ENCODE measurements at places on chromosomes 1 and 21.

DNA sequence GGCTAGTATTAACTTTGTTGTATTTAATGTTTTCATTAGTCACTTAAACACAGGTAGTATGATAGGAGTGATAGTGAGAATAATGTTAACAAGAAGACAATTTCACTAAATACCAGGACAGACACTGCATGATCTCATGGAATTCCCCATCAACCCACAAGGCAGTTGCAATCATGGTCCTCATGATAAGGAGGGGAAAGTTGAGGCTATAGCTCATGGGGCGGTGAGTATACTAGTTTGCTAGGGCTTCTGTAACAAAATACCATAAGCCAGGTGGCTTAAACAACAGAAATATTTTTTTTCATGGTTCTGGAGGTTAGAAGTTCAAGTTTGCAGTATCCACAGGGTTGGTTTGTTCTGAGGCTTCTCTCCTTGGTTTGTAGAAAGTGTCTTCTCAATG is 115.8 kb downstream of the DSCAM start:
- DNase-seq: no peak

- DNase-seq: no peak
Measured at GRCh38 chr1:12203216-12204007, 26.4 kb upstream of the VPS13D start.

DNA sequence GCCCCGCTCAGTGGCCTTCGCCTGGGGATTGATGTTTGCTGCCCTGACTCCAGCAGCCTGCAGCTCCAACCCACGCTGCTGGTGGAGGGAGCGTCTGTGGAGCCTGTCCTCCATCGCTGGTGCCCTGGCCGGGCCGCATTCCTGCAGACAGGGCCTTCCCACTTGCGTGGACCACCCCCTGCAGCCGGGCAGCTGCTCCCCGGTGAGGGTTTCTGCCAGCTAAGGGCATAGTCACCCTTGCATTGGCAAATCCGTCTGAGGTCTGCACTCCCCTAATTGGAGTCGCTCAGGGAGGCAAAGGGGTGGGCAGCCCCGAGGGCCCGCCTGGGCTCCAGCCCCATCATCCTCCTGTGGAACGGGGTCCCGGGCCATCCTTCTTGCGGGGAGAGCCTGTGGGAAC is 43.5 kb downstream of the PRDM16 start:
- no peak for DNase-seq

DNA sequence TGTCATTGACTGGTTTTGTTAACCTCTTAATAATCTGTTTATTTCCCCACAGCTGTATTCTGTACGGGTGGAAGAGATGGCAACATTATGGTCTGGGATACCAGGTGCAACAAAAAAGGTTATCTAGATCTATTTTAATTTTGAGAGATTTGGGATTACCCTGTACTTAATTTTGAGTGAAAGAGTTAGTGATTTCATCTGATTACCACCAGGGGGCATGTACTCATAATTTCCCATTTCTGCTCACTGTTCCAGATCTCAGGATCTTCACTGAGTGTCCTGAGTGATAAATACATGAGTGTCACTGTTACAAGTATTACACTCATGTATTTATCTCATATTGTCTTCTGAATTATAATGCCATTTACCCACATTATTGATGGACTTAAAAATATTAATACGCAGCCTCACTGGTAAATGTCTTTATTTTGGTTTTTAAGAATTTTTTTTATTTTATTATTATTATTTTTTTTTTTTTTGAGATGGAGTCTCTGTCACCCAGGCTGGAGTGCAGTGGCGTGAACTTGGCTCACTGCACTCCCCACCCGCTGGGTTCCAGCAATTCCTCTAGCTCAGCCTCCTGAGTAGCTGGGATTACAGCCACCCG is 27.4 kb downstream of the DTL start:
- DNase-seq: no peak

DNA sequence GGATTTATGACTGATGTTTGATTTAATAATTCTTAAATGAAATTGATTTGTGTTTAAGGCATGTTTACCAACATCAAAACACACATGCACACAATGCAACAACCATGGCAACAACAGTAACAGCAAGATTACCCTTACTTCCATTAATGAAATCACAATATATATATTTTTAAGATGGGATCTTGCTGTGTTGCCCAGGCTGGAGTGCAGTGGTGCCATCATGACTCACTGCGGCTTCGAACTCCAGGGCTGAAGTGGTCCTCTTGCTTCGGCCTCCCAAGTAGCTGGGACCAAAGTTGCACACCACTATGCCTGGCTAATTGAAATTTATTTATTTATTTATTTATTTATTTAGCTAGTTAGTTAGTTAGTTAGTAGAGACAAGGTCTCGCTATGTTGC is 27.7 kb downstream of the NEK7 start:
- DNase-seq: no peak

DNA sequence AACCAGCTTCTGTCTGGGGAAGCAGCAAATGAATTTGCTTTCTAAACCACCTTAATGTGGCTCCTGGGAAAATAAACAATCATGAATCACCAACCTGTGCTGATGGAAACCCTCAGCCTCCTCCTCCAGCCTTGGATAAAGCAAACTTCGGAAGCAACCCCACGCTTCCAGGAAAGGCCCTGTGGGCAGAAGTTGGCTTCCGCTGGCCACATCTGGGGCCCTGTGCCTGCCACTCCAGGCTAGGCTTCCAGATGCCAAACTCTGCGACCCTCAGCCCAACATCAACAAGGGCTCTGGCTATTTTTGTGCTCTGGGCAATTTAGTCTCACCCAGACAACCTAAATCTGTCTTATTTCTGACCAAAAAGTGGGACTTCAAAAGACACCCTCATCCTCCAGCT is 6.2 kb upstream of the OXCT2 start:
- no peak for DNase-seq

DNA sequence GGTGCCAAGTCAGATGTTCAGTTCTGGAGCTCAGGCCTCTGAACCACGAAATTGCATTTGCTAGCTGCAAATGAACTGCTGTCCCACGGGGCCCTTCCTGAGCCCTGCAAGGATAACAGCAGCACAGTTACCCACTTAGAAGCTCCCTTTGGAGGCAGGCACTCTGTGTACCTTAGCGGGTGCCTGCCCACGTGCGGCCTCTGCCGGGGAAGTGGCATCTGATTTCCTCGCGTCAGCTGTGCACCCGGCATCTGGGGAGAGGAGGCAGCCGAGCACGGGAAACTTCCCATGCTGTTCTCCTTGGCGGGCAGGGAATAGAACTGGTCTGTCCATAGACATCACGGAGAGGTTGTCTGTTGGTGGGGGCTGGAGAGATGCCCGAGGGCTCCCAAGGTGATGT is 148.0 kb upstream of the C1orf174 start:
- no peak for DNase-seq

DNA sequence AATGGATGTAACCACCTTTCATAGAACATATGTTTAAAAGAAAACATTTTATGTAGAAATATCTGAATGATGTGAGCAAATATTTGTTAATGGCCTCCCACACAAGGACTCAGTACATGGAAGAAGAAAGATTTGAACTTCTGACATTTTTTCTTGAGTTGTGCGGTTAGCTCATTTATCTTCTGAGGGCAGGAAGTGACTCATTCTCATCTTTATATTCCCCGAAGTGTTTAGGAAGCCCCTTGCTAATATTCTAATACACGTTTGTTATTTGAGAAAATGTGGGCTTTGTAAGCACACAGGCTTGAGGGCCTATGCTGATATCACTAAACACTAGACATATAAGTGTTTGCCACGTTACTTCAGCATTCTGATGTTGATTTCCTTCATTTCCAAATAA is 392.5 kb upstream of the PTBP2 start:
- no peak for DNase-seq

GRCh38 chr1:203044546-203045250 is 18.4 kb downstream of the PPFIA4 start:
- no peak for DNase-seq

GRCh38 chr1:33906156-33906555 is 42.3 kb downstream of the HMGB4 start:
- no peak for DNase-seq

DNA sequence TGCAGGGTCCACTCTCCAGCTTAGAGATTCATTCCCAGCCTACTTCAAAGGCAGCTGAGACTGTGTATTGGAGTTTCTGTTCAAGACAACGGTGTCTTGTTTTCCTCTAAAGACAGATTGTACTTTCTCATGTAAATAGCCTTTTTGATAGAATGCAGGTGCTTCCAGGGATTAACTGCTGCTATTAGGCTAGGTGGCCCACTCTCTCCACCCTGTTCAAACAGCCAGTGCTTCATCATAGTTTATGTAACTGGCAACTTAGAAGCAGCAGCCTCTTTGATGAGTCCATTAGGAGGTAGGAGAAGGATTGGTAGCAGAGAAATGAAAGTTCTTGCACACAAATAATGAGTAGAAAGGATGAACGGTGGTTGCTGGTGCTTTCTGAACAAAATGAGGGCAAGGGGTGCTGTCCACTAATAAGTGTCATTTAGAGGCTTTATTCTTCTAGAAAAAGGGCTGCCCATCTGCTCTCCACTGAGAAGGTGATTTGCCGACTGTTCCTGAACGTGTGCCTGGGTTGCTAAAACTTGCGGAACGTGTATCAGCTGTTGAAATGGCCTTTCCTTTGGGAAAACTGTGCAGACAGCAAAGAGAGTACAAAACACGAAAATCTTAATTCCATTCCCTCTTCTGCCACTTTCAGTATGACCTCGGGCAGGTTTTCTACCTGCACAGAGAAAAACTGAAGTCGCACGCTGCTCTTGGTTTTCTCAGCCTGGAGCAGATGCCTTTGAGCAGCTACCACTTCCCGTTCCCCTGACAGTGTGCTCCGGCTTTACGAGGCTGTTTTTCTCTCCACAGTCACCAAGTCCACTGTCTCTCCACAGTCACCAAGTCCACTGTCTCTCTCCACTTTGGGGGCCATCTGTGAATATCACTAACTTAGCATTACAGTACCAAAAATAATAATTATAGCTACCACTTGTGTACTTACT is 228.9 kb downstream of the KIF26B start:
- no peak for DNase-seq

DNA sequence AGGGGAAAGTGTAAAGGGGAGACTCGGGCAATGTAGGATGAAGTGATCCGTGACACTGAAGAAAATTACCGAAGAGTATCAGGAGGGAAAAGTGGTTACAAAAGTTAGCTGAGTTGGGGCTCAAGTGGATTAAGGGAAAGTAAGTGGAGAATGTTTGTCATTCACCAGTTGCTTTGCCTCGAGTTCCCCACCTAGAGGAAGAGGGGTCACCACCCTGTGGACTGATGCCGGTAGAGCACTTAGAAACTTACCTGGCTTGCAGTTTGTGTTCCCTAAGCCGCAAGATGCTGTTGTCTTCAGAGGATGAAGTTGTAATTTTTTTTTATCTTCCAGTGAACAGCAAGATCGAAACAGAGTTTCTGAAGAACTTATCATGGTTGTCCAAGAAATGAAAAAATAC is 1.0 kb downstream of the PER3 start:
- no peak for DNase-seq

DNA sequence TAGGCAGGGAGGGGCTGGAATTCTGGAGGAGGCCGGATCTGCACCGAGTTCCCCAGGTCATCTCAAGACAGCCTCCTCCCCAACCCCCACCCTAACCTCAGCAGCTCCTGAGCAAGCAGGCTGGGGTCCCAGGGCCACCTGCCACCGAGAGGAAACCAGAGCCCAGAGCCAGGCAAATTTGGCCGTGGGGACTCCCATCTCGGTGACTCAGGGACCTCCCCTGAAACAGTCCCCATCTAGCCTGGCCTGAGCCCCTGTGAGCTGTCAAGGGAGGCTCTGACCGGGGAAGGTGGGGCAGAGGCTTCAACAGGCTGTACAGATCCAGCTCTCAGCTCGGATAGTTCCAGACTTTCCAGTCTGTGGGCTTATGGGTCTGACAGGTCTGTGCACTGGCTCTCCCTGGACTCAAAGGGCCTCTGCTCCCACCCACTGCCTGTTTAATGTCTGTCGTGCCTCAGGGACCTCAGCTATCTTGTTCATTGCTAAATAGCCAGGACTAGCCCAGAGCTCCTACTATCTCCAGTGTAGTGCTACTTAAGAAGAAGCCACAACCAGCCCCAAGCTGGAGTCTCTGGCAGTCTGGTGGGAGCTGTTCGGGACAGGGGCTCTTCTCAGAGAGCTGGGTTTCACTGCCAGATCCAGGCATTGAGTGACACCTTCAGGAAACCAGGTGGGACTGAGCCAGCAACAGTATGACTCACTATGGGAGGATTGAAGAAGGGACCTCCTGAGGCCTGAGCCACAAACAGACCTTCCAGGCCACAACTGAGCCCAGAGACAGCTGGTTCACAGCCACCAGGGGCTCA is 25.6 kb downstream of the MATN1 start:
- no peak for DNase-seq

- no peak for DNase-seq
Measured at GRCh38 chr1:103266036-103266435, 157.7 kb upstream of the COL11A1 start.

DNA sequence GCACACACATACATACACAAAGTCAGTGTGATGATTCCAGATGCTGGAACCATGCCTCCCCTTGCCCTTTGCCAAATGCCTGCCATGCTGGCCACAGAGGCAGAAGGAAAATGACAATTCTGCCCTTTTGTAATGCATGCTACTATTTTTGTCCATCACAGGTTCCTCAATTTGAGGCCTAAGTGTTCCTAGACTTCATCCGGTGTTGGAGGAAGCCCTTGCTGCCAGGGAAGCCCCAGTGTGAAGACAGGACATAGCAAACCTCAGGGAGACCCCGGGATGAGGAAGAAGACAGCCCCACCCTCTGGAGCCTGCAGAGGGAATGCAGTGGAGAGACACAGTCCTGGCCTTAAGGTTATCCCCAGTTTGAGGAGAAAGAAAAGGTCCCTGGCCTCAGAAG is 14.4 kb downstream of the PRR9 start:
- no peak for DNase-seq

DNA sequence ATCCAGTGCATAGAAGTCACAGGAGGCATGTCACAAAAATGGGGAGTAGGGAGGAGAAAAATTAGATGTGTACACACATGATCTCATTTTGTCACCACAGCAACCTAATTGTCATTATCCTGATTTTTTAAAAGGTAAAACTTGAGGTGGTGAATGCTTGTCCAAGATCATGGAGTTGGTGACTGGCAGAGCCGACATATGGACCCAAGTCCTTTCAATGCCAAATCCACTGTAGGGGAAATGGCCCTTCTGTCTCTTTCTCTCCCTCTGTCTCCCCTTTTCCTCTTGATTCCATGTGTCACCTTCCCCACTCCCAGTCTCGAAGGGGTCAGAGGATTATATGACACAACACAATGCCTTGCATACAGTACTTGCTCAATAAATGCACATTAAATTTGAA is 65.7 kb upstream of the JUN start:
- no peak for DNase-seq

DNA sequence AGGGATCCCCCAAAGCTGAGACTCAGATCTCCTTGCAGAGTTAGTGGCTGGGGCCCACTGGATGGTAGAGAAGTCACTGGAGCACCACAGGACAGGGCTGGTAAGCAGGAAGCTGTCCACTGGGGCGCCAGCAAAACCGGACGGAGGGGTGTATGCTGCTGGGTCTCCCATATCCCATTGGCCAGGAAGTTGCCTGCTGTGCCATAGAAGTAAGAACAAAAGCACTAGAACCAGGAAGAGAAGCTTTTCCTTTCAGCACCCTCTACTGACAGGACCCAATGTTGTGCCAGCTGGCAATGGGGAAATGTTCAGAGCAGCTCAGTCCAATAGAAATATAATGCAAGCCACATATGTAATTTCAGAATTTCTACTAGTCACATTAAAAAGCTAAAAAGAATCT is 146.6 kb downstream of the SPATA46 start:
- DNase-seq: no peak

Data from brain pericyte (primary cell).